ENCODE measurements at places on chromosomes 7 and 10.

GRCh38 chr7:40723829-40724228 is 589.0 kb downstream of the SUGCT start:
- DNase-seq = no peak

- no peak for DNase-seq
These were observed 47.7 kb downstream of the LYZL2 start for GRCh38 chr10:30581779-30582380.

DNA sequence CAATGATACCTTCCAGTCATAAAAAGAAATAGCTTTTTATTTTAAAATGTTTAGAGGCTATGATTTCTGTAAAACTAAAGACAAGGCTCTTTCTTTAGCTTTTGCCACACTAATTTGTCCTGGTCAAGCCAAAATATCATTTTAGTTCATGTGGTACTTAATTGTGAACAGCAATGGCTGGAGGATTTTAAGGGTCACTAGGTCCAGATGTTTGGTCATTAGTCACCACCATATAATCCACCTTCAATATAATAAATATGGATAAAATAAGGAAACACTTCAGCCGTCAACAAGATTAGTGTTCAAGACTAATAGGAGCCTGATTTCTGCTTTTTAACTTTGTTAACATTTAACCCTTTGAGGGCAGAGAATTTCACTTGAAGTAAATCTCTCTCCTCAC is 50.0 kb upstream of the HGF start:
- no peak for DNase-seq

- no peak for DNase-seq
These were observed 26.4 kb upstream of the ITPRID1 start for GRCh38 chr7:31487476-31487875.

DNA sequence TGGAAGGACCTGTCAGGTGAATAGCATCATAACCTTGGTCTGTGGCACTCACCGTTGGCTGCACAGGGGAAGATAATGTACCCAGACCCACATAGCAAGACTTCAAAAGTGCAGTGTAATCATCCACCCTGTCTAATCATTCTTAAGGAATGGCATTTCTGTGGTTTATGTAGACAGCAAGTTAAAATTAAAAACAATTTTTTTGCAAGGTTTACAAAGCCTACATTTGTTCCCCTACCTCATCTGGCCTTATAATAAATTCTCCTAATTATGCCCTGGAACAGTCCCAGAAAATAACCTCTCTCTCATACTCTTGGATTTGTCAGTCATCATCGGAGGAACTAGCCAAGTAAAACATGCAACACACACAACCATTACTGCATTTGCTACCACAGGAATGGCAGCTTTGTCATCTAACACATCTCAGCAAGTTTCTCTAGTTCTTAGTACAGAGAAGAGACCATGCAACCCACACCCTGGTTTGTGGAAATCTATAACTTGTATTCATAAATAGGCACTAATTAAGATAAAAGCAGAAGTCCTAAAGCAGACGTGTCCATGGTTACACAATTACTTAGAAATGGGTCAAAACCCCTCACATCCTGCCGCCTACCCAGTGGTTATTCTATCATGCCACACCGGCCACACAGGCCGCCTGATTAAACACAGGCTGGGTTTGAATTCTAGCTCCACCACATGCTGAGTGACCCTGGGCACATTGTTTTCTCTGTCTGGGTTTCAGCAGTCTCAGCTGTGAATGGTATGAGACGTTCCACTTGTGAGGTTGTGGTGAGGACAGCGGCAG is 19.1 kb downstream of the ABLIM1 start:
- no peak for DNase-seq

- no peak for DNase-seq
These were observed 86.8 kb upstream of the ZMIZ1 start for GRCh38 chr10:78981970-78982281.

DNA sequence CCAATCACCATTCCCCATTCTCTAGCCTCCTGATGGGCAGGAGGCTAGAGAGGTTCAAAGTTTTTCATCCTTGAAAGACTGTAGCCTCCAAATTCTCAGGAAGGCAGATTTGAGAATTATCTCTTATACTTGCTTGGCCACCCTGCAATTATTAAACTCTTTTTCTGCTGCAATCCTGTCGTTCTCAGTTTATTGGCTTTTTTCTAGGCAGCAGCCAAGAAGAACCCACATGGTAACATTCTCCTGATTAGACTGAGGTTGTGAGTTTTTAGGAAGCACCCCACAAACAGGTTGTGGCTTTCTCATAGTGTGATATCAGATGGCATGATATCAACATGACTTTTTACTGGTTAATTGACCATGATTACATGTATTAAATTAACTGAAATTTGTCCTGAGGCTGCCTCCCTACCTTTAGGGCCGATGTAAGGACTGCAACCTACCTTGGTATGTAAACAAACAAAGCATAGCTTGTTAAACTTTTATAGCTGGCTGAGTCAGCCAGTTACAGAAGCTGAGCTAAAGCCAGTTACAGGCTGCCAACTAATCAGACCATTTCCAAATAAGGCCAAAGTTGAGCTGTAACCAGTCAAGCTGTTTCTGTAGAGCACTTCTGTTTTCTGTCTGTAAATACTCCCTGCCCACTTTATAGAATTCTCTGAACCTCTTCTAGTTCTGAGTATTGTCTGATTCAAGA is 3.2 kb upstream of the ZNF248 start:
- no peak for DNase-seq

DNA sequence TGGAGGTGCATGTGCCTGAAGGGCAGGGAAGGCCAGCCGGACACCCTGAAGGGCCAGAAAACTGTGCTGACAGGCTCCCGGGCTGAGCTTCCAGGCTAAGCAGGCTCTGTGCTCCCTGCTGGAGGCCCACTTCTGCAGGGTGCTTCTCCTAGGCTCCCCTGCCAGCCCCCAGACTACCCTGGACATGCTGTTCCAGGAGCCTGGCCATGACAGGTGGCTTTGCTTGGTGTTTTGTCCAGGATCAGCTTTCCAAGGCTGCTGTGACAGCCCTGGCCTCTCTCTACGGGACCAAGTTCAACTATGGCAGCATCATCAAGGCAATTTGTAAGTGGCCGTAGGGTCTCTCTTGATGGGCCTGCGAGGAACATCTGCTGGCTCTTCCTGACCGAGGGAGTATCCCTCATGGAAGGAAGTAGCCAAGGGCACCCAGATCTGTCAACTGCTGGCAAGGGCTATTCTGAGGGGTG is 5.3 kb downstream of the CPA1 start:
- no peak for DNase-seq

DNA sequence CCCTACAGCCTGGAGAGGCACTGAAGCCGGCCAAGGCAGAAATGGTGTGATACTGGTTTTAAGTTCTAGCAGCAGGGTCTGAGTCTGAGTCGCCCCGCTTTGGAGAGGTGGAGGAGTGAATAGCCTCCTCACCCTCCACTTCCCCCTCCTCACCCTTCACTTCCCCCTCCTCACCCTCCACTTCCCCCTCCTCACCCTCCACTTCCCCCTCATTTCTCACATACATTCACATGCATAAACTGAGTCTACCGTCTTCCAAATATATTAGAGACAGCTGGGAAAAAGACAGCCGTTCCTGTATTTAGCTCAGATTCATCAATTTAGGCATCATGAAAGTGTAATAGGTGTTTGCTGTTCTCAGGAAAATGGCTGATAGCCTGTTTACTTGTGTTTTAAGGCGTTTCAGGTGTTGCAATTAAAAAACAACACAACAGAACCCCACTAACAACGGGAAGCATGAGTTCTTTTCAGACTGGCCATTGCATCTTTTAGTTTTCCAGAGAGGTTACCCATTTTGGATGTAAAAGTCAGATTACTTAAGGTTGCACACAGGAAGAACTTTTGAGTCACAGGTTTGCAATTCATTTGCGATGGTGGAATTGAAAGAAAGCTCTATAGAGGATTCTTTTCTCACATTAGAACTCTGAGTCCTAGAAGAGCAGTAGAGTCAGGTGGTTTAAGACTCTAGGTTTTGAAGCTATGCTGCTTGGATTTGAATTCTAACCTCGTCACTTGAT is 861 bp downstream of the NRBF2 start:
- no peak for DNase-seq

DNA sequence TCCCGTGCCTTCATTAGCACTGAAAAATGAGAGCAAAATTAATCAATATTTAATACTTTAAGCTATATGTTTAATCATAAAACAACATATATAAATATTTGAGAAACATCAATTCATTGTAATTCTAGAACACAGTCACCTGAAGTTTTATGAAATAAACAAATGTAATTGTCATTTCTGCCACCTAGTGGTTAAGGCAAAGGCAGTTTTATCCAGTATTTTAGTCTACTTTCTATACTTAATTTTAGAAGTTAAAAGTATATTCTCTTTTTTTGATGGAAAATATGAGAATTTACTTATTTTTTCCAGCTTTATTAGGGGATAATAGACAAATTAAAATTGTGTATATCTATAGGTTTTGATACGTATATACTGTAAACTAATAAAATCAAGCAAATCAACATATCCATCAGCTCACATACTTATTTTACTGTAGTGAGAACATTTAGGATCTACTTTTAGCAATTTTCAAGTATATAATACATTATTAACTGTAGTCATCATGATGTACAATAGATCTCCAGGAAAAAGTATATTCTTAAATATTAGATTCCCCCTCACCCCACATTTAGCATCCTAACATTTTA is 16.9 kb downstream of the PCGF6 start:
- DNase-seq = no peak

DNA sequence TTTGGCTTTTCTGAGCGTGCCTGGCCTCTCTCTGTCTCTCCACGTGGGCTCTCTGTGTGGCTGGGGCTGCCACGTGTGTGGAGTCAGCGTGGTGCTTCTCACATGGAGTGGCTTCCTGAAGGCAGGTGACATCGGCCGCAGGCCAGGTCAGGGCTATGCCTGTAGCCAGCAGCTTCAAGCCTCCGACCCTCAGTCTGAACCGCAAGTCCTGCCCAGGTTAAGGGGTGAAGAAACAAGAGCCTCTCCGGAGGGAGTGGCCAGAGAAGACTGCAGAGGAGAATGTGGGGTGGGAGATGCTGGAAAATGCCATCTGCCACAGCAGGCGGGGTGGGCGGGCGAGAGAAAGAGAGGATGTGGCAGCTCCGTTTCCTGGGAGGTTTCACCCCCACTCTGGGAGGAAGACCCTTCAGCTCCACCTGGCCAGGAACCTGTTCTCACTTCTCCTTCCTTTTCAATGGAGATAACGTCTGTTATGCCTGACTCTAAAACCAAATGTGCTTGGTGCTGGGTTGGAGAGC is 14.3 kb upstream of the VIPR2 start:
- DNase-seq = no peak

DNA sequence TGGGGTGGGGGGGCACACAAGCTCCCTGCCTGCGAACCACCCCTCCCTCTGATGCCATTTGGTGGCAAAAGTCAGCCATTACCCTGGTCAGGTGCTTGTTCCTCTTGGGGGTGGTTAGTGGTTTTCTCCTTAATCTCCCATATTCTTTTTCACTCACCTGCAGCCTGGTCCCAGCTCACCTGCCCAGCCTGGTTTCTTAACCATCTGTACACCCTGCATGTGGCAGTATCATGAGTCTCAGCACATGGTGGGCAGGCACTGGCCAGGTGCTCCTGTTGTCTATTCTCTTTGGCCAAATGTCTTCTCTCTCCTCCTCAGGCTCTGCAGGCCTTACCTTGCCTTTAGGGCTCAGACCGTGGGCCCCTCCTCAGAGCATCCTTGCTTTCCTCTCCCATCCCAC is 30.5 kb downstream of the OGDH start:
- no peak for DNase-seq

GRCh38 chr7:141076377-141076776 is 2.5 kb downstream of the TMEM178B start:
- DNase-seq = no peak

- DNase-seq = no peak
These were observed 689.7 kb downstream of the SUGCT start for GRCh38 chr7:40824461-40824860.

Data from stimulated activated CD4-positive, alpha-beta T cell treated with anti-CD3 and anti-CD28 coated beads, Interleukin-4, amount 100 ng/mL, for 1 hour (primary cell).